ENCODE measurements at places on chromosomes 7 and 10.

DNA sequence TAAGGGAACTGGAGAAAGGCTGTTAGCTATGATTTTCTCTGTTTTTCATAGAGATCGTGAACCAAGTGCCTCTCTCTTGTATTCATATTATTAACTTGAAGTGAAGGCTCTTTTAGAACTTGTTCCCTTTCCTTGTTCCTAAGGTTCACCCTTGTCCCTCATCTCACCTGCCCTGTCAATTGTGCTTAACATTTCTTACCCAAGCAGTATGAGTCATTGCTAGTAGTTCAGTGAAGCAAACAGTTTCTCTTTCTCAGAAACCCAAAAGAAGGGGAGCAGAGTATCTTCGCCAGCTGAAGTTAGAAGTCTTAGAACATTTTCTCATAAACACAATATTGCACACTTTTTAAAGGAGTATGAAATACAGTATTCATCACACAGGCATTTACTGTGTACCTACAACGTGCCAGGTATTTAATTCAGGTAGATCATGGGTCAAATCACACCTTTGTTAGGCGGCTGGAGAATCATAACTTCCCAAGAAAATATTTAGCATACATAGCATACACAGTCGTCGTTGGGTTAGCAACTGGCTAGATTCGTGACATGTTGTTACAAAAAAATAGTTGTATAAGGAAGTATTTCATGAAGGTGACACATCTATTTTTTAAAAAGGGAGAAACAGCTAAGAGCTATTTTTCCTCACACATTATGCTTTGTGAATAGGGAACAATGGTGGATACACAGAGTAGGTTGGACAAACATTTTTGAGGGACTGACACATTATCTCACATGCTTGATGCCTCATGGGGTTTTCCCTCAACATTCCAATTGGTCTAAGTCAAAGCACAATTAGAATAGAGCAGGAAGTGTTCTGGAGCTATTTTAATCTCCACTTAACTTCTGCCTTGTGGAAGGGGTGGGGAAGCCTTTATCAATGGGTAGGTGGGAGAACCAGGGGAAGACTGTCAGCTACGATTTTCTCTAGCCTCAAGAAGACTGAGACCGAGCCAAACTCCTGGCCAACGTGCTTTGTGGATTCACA lies 13.2 kb downstream of the HDAC9 start:
- no peak for DNase-seq

GRCh38 chr10:21649454-21649872 lies 115.4 kb downstream of the MLLT10 start:
- DNase-seq: no peak

DNA sequence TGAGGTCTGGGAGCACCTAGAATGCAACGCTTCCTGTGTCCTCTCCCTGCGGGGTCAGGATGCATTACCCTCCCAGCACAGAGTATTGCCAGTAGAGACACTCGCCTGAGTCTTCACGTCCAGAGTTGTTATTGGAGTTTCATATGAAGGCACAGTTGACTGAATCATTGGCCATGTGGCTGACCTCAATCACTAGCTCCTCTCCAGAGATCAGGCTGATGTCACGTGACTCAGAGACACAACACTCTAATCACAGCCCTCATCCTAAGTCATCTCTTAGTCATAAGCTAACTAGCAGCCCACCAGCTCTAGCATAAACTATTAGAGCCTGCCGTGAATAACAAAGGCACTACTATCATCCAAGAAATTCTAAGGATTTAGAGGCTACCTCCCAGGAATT lies 107.8 kb downstream of the HECW1 start:
- DNase-seq: no peak

- no peak for DNase-seq
These were observed 109.9 kb downstream of the SLC25A13 start for GRCh38 chr7:96211954-96212353.
